Fibroblast of upper back skin (primary cell): ENCODE measurements at places on chromosomes 2 and 18.

GRCh38 chr2:168044176-168044575 is 203.2 kb downstream of the STK39 start:
- no peak for DNase-seq

- DNase-seq: no peak
These were observed 137.8 kb upstream of the SKOR2 start for GRCh38 chr18:47389210-47389609.

- peak; percentile 66 for DNase-seq
These were observed 93.1 kb downstream of the CABLES1 start for GRCh38 chr18:23228102-23229061.

DNA sequence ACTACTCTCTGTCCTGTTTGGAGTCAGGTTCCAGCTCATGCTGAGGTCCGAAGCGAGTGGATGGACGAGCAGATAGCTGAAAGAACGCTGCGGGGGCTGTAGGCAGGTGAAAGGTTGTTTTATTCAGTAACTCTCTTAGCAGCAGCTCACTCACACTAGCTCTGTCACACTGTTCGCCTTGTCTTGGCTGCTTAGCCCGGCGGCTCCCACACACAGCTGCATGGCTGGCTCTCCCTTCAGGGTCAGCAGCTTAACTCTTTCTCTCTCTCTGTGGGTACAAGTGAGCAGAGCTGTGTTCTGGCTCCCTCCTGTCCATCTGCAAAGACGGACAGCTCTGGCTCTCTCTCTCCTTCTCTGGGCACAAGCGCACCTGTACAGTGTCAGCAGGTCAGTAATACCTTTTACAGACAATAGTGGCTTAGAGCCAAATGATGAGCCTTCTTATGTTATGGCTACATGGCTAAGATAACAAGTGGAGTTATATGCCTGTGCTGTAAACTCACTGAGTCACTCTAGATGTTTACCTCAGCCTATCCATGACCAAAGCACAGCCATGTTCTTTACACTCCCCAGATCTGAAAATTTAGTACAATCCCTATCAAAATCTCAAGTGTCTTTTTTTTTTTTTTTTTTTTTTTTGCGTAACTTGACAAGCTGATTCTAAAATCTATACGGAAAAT is 149.3 kb downstream of the GALNT1 start:
- no peak for DNase-seq

DNA sequence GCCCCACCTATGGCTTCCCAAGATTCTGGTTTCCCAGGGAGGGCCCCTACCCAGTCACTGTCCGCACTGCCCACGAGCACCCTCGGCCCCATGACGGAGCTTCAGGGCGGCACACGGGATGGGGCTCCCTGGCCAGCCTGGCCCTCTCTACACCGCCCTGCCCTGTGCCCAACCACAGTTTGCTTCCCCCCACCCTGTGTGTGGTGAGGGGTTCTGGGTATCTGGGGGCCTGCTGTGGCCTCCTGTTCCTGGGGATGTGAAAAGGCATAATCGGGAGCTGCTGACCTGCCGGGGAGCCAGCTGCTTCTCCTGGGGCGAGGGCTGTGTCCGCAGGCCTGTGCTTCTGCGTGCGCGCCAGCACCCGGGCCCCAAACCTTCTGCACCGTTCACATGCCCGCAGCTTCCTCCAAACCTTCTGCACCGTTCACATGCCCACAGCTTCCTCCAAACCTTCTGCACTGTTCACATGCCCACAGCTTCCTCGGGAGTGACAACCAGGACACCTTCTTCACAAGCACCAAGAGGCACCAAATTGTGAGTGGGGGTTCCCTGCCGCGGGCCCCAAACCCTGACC is 12.4 kb downstream of the ANO7 start:
- DNase-seq: no peak

DNA sequence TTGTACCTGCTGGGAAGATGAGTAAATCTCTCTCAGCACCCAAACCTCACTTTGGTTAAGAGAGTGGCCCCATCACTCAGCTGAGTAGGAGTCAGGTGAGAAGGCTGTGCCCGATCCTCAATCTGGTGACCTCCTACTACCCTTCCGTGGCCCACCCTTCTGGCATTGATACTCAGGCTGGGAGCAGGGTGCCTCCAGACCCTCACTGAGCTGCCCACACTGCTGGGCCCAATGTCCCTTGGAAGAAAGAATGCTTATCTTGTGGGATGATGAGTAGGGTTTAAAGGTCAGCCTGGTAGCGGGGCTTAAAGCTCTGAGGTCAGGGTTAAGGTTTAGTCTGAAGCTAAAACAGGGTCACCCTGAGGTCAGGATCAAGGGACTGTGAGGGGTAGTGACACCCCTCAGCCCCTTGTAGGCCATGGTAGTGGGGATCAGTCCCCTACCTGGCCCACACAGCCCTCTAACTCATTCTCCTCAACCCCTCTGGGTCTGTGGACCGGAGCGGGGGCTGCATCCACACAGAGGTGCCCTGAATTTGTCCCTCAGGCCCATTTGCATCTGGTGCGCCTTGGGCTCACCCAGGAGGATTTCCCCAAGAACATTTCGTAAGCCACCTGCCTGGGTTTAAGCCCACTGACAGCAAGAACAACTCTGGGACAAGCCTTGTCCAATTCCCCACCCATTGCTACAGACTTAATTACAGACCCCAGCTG is 123.8 kb downstream of the CYP26B1 start:
- no peak for DNase-seq

GRCh38 chr2:179470992-179471391 is 206.4 kb upstream of the SESTD1 start:
- peak; percentile 27 for DNase-seq
